HT1080 (cell line): ENCODE measurements at places on chromosomes 5 and 9. TPM values are rescaled to one million over a fixed set of nuclear protein-coding genes. Genes with fewer than 3 reads are reported as not detected.

The STING1 gene
- 38.7 and 55.8 TPM in 2 replicates for total RNA-seq

The KLHL3 gene
- total RNA-seq = 0.42 and 0.47 TPM in 2 replicates

DNA sequence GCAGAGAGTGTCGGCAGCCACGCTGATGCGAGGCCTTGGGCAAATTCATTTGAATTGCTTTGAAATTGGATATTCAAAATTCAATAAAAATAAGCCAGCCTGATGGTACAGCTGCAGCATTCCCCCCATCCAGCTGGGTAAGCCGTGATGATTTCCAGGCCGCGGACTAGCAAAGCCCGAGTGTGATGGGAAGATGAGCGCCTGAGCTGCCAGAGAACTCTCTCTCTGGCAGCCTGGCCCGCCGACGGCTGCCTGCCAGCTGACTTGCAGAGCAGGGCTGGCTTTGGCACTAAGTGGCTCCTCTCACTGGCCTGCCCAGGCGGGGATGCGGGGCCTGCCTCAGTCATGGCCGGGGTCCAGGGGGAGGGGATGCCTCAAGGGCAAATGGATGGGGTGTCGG lies 268.3 kb upstream of the WWC1 start:
- DNase-seq = no peak

DNA sequence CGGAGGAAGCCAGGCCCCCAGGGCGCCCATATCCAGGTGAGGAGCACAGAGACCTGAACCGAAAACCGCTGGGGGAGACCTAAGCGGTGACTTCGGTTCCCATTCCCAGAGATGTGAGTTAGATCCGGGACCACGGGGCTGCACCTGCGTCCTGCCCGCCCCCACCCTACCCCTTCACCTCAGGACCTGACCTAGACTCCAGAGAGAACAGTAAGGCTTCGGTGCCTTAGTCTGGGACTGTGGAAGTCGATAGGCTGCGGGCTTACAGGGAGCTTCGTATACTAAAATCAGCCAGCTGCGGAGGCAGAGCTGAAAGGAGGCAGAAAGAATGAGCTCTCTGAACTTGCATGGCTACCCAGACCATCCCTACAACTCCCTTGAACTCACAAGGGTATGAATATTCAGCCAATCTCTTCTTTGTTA lies 518 bp upstream of the FAM13B start:
- DNase-seq = no peak

The SARDH gene
- 0.05 and 0.30 TPM in 2 replicates for total RNA-seq

GRCh38 chr5:135740475-135740874 lies 94.0 kb upstream of the SLC25A48 start:
- no peak for DNase-seq

The SPAG8 gene
- total RNA-seq = 0.26 and 1.0 TPM in 2 replicates

The ADAMTSL1 gene
- 1.9 and 2.2 TPM in 2 replicates for total RNA-seq

DNA sequence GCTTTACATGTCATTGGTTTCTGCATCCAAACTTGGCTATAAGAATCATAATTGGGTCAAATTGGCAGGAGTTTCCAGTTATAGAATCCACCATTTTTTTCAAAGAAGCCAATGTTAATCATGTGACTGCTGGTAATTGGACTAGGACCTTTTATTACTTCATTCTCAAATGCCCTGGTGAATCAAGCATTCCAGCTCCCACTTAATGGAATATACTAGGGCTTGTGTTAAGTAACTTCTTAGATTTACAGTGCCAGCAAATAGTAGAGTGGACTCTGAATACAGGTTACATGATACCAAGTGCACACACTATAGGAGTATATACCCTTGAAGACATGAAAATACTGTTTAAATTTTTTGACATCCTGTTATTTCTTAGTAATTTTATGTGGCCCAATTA lies 96.7 kb downstream of the NUDT12 start:
- no peak for DNase-seq

GRCh38 chr5:174596429-174596828 lies 128.0 kb upstream of the MSX2 start:
- DNase-seq = no peak

- peak; percentile 48 for DNase-seq
Observed at GRCh38 chr9:91162784-91163443, 198.8 kb downstream of the AUH start.

The PFDN1 gene
- total RNA-seq = 114 and 149 TPM in 2 replicates

- DNase-seq = no peak
Observed at GRCh38 chr9:106877345-106877744, 14.4 kb downstream of the ZNF462 start.

The RICTOR gene
- 7.4 and 8.2 TPM in 2 replicates for total RNA-seq

The ARHGEF39 gene
- 5.3 and 8.9 TPM in 2 replicates for total RNA-seq

The DRD1 gene
- total RNA-seq = not detected in 2 replicates

The LYRM7 gene
- total RNA-seq = 11.1 and 15.3 TPM in 2 replicates

The PCDHB9 gene
- 0.40 TPM in 1 of 2 replicates, not detected in the other for total RNA-seq

DNA sequence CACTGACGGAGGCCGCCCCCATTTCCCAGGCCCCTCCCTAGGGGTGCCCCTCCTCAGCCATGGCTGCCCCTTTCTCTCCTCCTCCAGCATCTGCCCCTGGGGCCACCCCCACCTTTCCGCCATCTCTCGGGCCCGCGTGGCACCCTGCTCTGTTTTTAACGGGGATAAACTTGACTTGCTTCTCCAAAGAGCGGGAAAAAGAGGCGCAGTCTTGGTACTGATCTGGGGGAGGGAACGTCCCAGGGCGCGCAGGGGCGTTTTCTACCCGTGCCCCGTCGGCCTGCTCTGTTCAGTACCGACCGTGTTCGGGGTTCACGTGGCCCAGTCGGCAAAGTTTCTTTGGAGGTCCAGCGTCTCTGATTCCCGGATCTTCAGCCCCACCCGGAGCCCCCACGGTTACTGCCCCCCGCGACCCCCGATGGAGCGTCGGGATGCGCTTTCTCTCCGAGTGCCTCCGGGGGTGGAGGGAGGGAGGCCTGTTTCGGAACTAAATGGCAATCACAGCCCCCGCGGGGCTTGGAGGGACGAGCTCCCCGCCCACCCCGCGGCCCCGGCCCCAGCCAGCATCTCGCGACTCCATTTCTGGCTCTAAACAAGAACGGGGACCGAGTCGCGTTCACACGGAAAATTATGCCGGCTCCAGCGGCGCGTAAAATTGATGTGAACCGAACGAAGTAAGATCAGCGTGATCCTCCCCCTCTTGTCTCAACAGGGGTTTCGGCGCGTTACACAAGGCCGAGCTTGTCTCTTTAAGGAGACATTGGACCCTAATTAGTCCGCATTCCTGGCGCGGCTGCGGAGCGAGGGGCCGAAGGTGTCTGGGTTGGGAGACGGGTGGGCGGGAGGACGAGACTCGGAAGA lies 1.1 kb upstream of the TLE4 start:
- no peak for DNase-seq

The ADAMTS19 gene
- total RNA-seq = 0.06 and 0.17 TPM in 2 replicates

GRCh38 chr9:129095170-129095667 lies 14.3 kb downstream of the DOLPP1 start:
- no peak for DNase-seq

The CNTNAP3B gene
- 4.1 and 4.9 TPM in 2 replicates for total RNA-seq

DNA sequence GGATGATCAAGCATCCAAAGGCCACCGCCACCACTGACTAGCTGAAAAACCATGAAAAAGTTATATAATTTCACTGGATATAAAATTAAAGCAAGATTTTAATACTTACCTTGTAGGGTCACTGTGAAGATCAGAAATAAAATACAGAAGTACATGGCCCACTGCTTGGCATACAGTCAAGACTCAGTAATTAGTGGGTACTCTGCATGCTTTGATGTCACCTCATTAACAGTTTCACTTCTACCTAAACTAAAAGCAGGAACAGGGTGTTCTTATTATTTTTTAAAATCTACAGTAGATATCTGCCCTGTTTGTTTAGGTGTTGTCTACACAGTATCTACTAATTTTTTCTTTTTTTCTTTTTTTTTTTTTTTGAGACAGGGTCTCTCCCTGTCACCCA lies 66.4 kb downstream of the NFIB start:
- no peak for DNase-seq

- peak; percentile 88 for DNase-seq
Observed at GRCh38 chr5:172795318-172795977, 24.5 kb upstream of the DUSP1 start.

GRCh38 chr5:43110606-43111170 lies 10.0 kb upstream of the ZNF131 start:
- DNase-seq = no peak

GRCh38 chr9:114339130-114339908 lies 9.7 kb downstream of the ORM2 start:
- peak; percentile 56 for DNase-seq

GRCh38 chr5:161373345-161373707 lies 173.2 kb downstream of the GABRB2 start:
- no peak for DNase-seq

DNA sequence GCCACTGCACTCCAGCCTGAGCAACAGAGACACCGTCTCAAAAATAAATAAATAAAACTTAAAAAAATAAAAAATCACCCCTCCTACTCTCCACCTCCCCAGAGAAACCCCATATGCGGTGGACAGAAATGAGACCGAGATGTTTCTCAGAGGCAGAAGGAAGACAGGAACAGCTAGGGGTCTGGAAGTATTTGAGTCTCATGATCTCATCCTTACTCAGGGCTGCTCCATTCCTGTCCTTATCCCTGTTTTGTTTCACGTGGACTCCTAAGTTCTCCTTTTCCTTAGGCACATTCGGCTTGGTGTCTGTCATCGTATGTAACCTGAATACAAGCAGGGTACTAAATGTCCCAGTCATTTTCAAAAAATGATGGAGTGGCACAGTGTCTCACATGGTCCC lies 76.1 kb downstream of the C9orf50 start:
- peak; percentile 22 for DNase-seq

DNA sequence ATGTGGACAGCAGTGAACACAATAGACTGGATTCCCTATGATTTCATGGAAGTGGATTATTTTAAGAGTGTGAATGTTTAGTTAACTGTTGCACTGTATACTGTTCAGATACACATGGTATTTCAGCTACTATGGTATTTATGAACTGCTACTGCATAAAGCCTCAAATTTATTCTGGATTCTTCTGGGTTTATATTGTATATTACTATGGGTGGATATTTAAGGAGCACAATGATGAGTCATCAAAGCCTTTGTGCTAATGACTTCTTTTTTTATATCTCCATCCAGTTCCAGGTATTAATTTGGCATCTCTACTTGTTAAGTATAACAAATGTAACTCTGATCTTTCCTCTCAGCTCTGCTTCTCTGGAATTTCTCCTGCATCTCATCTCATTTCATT lies 6.8 kb downstream of the KDM4C start:
- no peak for DNase-seq

The PHF24 gene
- not detected in 2 replicates for total RNA-seq

- peak; percentile 10 for DNase-seq
Observed at GRCh38 chr9:78830301-78830700, 533.4 kb downstream of the PSAT1 start.

The CDX1 gene
- total RNA-seq = not detected in 2 replicates

DNA sequence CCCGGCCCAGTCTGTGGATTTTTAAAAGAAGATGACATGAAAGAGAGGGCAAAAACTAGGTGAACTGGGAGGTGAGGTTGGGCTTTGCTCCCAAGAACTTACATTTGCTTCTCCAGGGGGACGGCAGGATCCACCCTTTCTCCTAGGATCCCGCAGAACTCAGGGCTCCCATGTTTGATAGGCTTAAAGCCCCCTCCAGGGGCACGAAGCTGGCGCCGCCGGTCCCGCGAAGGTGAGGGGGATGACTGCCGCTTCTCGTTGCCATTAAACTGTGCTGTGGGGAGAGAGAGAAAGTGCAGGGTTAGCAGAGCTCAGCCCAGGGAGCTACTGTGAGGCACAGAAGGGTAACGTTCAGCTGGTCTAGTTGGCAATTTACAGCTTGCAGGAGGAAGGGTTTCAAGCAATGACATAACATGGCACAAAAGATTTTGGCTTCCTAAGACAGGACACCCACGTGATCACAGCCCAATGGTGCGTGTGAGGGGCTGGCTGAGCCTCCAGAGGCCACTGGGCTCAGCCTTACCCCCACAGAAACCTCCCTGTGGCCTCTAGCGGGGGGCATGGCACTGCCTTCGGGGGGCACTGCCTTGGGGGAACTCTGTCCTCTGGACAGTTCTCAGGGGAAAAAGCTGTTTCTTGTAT lies 52.0 kb upstream of the SLC25A51 start:
- DNase-seq = no peak

GRCh38 chr5:138998521-138998920 lies 123.4 kb upstream of the LRRTM2 start:
- DNase-seq = no peak

GRCh38 chr5:56984445-56984844 lies 32.5 kb upstream of the MIER3 start:
- no peak for DNase-seq

- peak; percentile 52 for DNase-seq
Observed at GRCh38 chr5:163193886-163194285, 243.5 kb upstream of the CCNG1 start.

The CD14 gene
- total RNA-seq = not detected in 2 replicates

The HMCN2 gene
- total RNA-seq = 0.23 and 0.48 TPM in 2 replicates

- DNase-seq = no peak
Observed at GRCh38 chr9:127945338-127945737, 7.7 kb upstream of the DPM2 start.

- DNase-seq = no peak
Observed at GRCh38 chr9:114896344-114896743, 34.0 kb downstream of the TNFSF8 start.

DNA sequence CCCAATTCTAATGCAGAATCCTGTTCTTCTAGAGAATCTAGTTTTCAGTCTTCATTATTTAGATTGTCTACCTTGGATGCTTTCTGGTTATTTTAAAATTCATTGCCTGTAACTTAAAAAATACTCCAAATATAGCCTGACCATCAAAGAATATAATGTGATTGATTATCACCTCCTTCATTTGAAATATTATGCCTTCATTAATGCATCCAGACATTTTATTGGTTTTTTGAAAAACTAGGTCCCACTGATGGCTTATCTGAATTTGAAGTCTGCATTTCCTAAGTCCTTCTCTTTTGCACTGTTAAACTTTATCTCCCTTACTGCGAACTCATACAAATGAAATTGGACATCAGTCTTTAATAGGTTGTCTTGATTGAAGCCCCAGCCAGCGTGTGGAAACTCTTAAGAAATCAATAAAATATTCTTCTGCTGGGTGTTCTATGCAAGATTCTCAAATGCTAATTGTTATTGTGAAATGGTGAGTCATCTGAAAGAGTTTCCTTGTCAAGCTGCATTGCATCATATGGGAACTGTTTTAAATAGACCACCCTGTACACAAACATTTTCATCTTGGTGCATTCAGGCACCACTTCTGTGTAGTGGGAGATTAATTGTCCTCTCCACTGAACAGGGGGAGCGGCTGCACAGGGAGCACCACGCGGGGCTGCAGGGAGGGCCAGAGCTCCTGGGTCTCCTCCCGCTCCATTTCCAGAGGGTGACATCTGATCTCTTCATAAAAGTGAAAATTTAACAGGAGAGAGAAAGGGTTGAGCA lies 92.3 kb upstream of the FANCC start:
- DNase-seq = peak; percentile 29

The LHX3 gene
- not detected in 2 replicates for total RNA-seq

The WNK2 gene
- total RNA-seq = not detected in 2 replicates

DNA sequence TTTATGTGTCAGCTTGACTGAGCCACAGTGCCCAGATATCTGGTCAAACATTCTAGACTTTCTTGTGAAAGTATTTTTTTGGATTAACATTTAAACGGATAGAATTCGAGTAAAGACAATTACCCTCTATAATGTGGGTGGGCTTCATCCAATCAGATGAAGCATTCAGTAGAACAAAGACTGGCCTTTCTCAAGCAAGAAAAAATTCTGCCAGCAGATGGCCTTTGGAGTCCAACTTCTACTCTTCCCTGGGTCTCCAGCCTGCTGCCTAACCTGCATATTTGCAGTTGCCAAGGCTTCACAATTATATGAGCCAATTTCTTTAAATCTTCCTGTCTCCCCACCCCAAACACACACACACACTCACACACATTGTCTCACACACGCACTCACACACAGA lies 86.4 kb downstream of the MED10 start:
- peak; percentile 45 for DNase-seq
